ENCODE measurements at places on chromosomes 3 and 15.

DNA sequence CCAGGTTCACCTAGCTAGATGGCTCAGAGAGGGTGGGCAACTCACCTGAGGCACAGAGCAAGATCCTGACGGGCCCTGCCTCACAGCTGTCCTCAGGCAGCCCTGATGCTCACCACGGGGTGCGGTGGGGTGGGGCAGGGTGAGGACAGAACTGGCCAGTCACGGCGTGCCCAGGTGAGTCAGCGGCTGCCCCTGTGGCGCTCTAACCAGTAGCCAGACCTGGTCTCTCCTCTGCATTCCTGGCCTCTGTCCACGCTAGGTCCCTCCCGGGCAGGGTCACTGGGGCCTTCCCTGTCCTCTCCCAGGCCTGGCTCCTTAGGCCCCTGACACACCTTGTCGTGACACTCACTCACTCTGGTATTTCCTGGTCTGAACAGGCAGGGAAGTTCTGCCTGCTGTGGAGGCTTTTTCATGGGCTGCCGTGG lies 901 bp downstream of the ALS2CL start:
- peaks cover 20% of the 10 kb centered on the region for H3K27me3 ChIP-seq
- peaks cover 32% of the 10 kb centered on the region for H3K4me1 ChIP-seq
- DNase-seq, result no peak
- no peak overlapping the region for H3K27ac ChIP-seq

DNA sequence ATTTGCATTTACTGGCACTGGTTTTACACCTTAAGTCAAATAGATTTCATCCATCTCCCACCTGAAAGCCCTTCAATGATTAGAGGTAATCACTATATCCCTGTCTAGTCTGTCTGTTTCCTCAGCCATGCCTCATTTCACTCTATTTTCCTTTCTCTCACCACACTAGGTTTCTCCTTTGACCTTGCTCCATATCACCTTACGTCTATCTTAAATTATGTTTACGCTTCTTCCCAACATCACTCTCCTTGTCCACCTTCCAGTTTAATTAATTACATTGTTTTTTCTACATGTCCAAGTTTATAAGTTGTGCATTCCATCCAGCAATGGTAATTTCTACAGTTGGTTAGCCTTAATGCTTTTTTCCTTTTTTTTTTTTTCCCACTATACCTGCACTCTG lies 396.7 kb upstream of the PDZRN3 start:
- H3K4me3 ChIP-seq, result no peak overlapping the region
- H3K27me3 ChIP-seq, result no peaks in the 10 kb centered on the region
- no peaks in the 10 kb centered on the region for H3K4me1 ChIP-seq
- no peak overlapping the region for H3K27ac ChIP-seq

- no peak overlapping the region for H3K27ac ChIP-seq
- no peak for DNase-seq
- no peaks in the 10 kb centered on the region for H3K27me3 ChIP-seq
- no peaks in the 10 kb centered on the region for H3K36me3 ChIP-seq
- H3K4me3 ChIP-seq, result no peak overlapping the region
Measured at GRCh38 chr3:193836918-193837317, 243.9 kb downstream of the OPA1 start.

DNA sequence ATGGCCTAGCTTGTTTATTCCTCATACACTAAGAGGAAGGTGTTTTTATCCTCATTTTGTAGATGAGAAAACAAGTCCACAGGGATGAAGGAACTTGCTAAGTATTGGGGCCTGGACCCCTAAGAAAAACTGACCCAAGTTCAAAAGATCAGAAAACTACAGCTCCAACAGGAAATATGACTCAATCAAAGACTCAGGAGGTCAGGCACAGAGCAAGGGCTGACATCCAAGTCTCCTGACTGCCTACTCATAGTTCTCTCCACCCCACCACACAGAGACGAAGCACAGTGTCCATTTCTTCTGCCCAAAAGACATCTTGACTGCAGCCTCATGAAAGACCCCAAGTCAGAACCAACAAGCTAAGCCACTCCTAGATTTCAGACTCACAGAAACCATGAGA lies 26.9 kb upstream of the TPM1 start:
- peaks cover 3% of the 10 kb centered on the region for H3K27me3 ChIP-seq
- no peak for DNase-seq
- H3K4me1 ChIP-seq, result no peaks in the 10 kb centered on the region
- H3K4me3 ChIP-seq, result no peak overlapping the region

- no peaks in the 10 kb centered on the region for H3K27me3 ChIP-seq
- H3K27ac ChIP-seq, result no peak overlapping the region
- no peak for DNase-seq
- H3K4me1 ChIP-seq, result no peaks in the 10 kb centered on the region
Measured at GRCh38 chr3:116350119-116350733, 95.1 kb downstream of the LSAMP start.
